Activated T-helper 1 cell treated with anti-CD3 and anti-CD28 coated beads, Interleukin-12 subunit alpha, Interleukin-12 subunit beta, Interleukin-2, Interleukin-4 antibody, amounts not matched to agents 30 ng/mL and 10 ng/mL and 1 ng/mL, durations not matched to agents 14 hours and 24 hours and 36 hours (primary cell): ENCODE measurements at places on chromosomes 2 and 18. TPM values are rescaled to one million over a fixed set of nuclear protein-coding genes. Genes with fewer than 3 reads are reported as not detected.

DNA sequence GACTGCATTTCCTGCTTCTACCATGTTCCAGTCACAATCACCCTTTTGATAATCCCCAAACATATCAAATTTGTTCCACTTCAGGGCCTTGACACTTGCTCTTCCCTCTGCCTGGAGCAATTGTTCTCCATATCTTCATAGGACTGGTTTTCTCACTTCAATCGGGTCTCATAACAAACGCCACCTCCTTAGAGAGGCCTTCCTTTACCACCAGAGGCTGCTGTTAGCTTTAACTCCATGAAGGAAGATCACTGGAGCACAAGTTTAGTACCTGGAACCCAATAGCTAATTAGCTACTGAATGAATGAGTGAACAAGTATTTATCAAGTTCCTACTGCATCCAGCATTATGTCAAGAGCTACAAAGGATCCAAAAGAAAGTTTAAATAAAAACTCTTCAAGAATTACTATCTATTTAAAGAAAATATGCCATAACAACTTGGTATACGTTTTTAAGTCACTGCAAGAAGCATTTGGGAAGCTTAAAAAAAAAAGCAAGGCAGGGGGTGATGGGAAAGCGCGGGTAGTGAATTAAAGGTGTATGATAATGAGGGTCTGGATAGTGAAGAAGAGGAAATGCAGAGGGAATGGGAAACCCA is 58.8 kb downstream of the BAZ2B start:
- H3K27me3 ChIP-seq = no peaks in the 10 kb centered on the region
- DNase-seq = no peak
- H3K27ac ChIP-seq = no peak overlapping the region
- H3K36me3 ChIP-seq = no peaks in the 10 kb centered on the region
- no peaks in the 10 kb centered on the region for H3K4me1 ChIP-seq

GRCh38 chr2:101831351-101831865 is 133.9 kb downstream of the MAP4K4 start:
- H3K4me3 ChIP-seq = peak overlapping the region; percentile 32
- peak; percentile 46 for DNase-seq
- H3K4me1 ChIP-seq = peaks cover 54% of the 10 kb centered on the region
- peak overlapping the region; percentile 92 for H3K27ac ChIP-seq
- no peaks in the 10 kb centered on the region for H3K27me3 ChIP-seq
- peaks cover 27% of the 10 kb centered on the region for H3K36me3 ChIP-seq

DNA sequence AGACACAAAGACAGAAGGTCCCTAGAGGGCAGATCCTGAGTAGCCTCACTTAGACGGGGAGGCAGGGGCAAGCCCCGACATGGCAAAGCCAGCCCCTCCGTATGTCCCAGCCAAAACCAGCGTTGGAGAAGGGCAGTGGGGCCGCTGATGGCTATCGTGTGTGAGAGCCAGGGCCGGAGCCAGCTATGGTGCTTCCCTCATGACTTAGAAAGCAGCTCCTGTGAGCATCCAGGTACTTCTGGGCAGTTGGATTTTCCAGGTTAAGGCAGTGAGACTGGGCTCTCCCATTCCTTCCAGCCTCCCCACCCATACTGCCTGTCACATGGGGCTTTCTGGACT is 31.2 kb upstream of the ROCK2 start:
- no peak for DNase-seq
- no peak overlapping the region for H3K4me3 ChIP-seq

- no peak overlapping the region for H3K4me3 ChIP-seq
- DNase-seq = no peak
- peaks cover 11% of the 10 kb centered on the region for H3K36me3 ChIP-seq
- no peaks in the 10 kb centered on the region for H3K27me3 ChIP-seq
- H3K4me1 ChIP-seq = peaks cover 50% of the 10 kb centered on the region
- H3K27ac ChIP-seq = no peak overlapping the region
Measured at GRCh38 chr2:239212121-239212928, 188.5 kb downstream of the HDAC4 start.

Gene SIX2
- total RNA-seq = not detected in 2 replicates

Gene FSHR
- not detected in 2 replicates for total RNA-seq

DNA sequence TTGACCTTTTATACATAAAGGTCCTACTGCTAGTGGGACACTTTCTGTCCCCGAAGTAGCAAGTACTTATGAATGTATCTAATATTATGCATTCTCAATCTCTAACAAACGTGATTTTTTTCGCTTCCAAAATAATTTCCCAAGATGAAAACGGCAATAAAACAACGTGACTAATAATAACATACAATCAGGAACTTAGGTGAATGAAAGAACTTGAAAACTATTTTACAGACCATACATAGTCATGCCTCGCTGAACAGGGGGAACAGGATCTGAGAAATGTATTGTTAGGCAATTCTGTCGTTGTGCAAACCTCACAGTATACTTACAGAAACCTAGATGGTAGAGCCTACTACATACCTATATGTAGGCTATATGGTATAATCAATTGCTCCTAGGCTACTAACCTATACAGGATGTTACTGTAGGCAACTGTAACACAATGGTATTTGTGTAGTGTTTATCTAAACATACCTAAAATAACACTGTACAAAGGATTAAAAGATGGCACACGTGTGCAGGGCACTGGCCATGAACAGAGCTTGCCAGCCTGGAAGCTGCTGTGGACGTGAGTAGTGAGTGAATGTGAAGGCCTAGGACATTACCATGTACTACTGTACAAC is 2.5 kb downstream of the RTN4 start:
- no peak for DNase-seq
- peaks cover 4% of the 10 kb centered on the region for H3K36me3 ChIP-seq
- peak overlapping the region; percentile 84 for H3K4me3 ChIP-seq
- peaks cover 60% of the 10 kb centered on the region for H3K4me1 ChIP-seq
- no peak overlapping the region for H3K27ac ChIP-seq

DNA sequence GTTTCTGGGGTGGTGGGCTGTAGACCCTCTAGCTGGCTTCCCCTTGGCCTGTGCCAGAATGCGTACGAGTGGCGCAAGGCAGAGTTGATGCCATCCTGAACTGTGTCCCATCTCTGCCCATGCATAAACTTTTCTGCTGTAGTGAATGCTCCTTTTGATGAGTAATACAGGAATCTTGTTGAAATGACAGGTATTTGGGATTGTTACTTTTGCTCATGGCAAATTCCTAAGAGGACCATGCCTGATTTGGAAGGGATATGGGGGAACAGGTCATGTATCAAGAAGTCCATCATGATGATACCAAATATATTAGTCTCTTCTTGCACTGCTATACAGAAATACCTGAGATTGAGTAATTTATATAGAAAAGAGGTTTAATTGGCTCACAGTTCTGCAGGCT is 648.0 kb downstream of the SLC4A3 start:
- no peak overlapping the region for H3K27ac ChIP-seq
- H3K4me3 ChIP-seq = no peak overlapping the region
- peaks cover 2% of the 10 kb centered on the region for H3K27me3 ChIP-seq
- no peaks in the 10 kb centered on the region for H3K4me1 ChIP-seq
- H3K36me3 ChIP-seq = no peaks in the 10 kb centered on the region

- H3K4me1 ChIP-seq = peaks cover 50% of the 10 kb centered on the region
- peak; percentile 11 for DNase-seq
- H3K27ac ChIP-seq = no peak overlapping the region
- H3K27me3 ChIP-seq = no peaks in the 10 kb centered on the region
- H3K4me3 ChIP-seq = no peak overlapping the region
Measured at GRCh38 chr18:63363951-63364350, 3.1 kb downstream of the KDSR start.

DNA sequence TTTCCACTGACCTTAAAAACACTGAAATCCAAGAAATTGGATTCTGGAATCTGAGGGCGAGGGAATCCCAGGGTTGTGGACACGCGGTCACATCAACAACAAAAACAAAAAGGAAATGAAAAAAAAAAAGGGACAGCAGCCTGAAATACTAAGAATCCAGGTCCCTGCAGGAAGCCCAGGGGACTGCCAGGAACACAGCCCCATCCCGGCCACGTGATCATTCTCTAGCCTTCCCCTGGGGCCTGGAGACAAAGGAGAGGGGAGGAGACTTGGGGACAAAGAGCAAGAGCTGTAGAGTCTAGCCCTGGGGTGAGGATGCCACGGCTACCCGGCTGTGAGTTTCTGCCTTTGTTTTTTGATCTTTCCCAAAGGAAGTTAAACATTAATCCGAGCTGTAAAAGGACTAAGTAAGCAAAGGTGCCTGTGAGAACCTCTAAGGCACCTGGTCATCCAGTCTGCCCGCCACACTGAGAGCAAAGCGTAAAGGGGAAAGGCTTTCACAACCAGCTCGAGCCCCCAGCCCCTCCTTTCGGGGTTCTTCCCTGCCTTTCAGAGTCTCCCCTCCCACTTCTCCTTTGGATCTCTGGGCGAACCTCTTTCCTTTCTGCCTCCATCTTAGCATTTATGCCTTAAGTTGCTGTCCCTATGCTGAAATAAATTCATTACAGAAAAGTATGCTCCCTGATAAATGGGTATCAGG is 57.9 kb upstream of the MSH2 start:
- H3K4me3 ChIP-seq = no peak overlapping the region
- H3K27me3 ChIP-seq = peaks cover 27% of the 10 kb centered on the region
- DNase-seq = no peak
- H3K27ac ChIP-seq = no peak overlapping the region
- no peaks in the 10 kb centered on the region for H3K36me3 ChIP-seq
- no peaks in the 10 kb centered on the region for H3K4me1 ChIP-seq

DNA sequence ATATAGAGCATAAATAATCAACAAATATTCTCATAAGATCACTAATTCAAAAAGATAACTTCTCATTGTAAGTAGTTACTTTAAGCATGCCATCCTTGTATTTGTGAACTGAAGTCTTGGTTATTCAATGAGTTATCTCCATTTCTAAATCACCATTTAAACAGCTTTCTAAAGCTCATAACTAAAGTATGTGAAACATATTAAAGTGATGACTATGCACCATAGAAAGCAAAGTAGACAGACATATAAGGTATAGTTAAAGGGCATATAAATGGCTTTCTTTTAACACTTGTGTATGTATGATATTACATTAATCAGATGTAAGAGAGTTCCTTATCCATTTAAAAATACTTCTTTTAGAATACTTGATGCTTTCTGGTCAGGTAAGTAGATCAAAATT is 83.5 kb downstream of the IKZF2 start:
- DNase-seq = no peak
- no peak overlapping the region for H3K27ac ChIP-seq
- H3K27me3 ChIP-seq = peaks cover 5% of the 10 kb centered on the region
- no peak overlapping the region for H3K4me3 ChIP-seq
- no peaks in the 10 kb centered on the region for H3K4me1 ChIP-seq
